NCI-H2107 (cell line): ENCODE measurements at places on chromosomes 16 and 17.

GRCh38 chr17:16171613-16172012 is 43.7 kb downstream of the NCOR1 start:
- DNase-seq: no peak

DNA sequence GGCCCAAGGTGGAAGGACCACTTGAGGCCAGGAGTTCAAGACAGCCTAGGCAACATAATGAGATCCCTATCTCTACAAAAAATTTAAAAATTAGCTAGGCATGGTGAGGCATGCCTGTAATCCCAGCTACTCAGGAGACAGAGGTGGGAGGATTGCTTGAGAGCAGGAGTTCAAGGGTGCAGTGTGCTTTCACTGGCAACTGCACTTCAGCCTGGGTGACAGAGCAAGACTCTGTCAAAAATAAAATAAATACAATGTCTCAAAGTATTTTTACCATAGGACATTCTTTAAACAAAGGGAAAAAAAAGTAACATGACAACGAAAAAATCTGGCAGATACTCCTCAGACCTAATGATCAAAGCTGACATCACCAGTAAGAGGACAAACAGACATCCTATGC is 72.6 kb downstream of the FBXL20 start:
- DNase-seq: no peak

- no peak for DNase-seq
Observed at GRCh38 chr16:27952811-27953210, 110.7 kb downstream of the GSG1L start.

- no peak for DNase-seq
Observed at GRCh38 chr16:66304961-66305360, 61.5 kb upstream of the CDH5 start.

GRCh38 chr16:89114159-89114981 is 20.7 kb downstream of the ACSF3 start:
- DNase-seq: no peak

GRCh38 chr17:82848022-82848592 is 8.3 kb upstream of the ZNF750 start:
- peak; percentile 87 for DNase-seq
